Activated naive CD8-positive, alpha-beta T cell treated with anti-CD3 and anti-CD28 coated beads for 36 hours (primary cell): ENCODE measurements at places on chromosomes 11 and 22. TPM values are rescaled to one million over a fixed set of nuclear protein-coding genes. Genes with fewer than 3 reads are reported as not detected.

Gene GRM5
- not detected for total RNA-seq

DNA sequence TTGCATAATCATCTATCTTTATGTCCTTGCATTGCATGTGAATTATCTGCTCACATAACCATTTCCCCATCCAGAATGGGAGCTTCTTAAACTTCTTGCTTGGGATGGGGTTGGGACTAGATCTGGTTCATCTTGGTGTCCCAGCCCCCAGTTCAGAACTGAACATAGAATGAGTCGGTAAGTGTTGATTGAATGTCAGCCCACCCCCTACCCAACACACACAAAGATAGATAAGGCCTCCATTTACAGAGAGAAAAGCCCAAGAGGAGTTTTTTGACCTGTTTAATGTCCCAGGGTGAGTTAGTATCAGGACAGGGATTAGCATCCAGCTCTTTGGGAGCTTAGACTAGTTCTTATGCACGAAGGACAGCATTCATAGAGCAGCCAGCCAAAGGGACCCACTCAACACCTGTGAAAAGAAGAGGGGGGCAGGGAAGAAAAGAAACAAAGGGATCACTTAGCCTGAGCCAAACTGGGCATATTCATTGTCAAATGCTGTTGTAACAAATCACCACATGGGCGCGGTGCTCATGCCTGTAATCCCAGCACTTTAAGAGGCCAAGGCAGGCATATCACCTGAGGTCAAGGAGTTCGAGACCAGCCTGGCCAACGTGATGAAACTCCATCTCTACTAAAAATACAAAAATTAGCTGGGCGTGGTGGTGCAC is 57.4 kb downstream of the CHRDL2 start:
- H3K36me3 ChIP-seq, result peaks cover 6% of the 10 kb centered on the region
- no peak overlapping the region for H3K4me3 ChIP-seq
- no peaks in the 10 kb centered on the region for H3K4me1 ChIP-seq
- H3K27me3 ChIP-seq, result no peaks in the 10 kb centered on the region

Gene KLHL35
- 0.21 TPM for total RNA-seq

DNA sequence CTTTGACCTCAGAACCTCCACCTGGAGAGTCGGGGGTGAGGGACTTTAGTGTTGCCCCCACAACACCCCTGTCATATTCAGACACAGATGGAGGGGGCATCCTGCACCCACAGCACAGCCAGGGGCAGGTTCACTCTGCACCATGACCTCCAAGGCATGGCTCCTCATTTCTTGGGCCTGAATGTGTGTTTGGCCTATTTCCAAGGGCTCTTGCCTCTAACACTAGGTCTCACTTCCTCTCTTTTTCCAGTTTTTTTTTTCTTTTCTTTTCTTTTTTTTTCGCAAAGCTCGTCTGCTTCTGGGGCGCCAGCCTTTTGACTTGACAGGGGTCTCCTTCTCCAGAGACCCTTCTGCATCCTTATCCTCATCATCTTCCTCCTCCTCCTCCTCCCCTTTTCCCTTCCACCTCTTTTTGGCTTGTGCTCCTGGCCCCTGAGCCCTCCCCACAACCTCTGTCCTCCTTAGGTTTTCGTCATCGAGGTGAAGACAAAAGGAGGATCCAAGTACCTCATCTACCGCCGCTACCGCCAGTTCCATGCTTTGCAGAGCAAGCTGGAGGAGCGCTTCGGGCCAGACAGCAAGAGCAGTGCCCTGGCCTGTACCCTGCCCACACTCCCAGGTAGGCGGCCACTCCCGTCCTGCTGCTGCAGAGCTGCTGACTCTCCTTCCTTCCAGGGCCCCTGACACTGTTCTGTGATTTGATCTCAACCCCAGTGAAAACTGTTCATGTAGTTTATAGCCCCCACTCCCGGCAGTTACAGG is 3.8 kb downstream of the NCF4 start:
- no peak overlapping the region for H3K4me3 ChIP-seq
- no peak for DNase-seq
- H3K27ac ChIP-seq, result no peak overlapping the region
- H3K27me3 ChIP-seq, result peaks cover 3% of the 10 kb centered on the region
- peaks cover 16% of the 10 kb centered on the region for H3K4me1 ChIP-seq
- H3K36me3 ChIP-seq, result no peaks in the 10 kb centered on the region

DNA sequence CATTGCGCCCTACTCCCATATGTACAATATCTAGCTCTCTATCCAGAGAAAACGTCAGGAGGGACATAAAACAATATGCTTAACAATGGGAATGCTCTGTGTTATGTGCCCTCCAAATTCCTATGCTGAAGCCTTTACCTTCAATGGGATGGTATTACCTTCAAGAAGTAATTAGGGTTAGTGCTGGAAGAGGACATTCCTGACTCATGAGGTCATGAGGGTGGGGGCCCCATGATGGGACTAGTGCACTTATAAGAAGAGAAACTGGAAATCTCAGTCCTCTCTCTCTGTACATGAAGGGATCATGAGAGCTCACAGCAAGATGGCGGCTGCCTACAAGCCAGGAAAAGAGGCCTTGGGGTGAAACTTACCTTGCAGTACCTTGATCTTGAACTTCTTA is 20.3 kb downstream of the MMP20 start:
- H3K27ac ChIP-seq, result no peak overlapping the region
- H3K36me3 ChIP-seq, result no peaks in the 10 kb centered on the region
- H3K4me1 ChIP-seq, result peaks cover 4% of the 10 kb centered on the region
- no peak overlapping the region for H3K4me3 ChIP-seq
- no peak for DNase-seq

Gene B3GAT3
- 63.0 TPM for total RNA-seq

DNA sequence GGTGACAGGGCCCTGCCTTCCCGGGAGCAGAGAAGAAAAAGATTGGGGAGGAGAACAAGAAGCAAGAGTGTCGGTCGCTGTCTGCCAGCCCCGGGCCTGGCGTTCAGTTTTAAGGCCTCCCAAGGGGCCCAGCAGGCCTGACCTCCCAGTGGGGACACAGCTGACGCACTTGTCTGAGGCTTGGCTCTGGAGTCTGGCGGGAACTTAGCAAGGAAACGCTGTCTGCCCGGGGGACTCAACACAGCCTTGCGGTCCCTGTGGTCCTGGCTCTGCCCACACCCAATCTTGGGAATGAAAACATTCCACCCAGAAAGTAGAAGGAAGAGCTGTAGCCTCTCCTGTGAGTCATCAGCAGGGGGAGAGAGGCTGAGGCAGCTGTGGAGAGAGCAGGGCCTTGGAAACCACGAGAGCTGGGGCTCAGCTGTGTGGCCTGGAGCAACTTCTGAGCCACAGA is 54.4 kb downstream of the TRAF6 start:
- H3K4me3 ChIP-seq, result no peak overlapping the region
- no peaks in the 10 kb centered on the region for H3K27me3 ChIP-seq
- H3K4me1 ChIP-seq, result peaks cover 21% of the 10 kb centered on the region
- H3K36me3 ChIP-seq, result no peaks in the 10 kb centered on the region

Gene C22orf31
- not detected for total RNA-seq
